ENCODE measurements at places on chromosomes 11 and 22.

- DNase-seq, result peak; percentile 72
Measured at GRCh38 chr11:126363706-126364248, 8.3 kb downstream of the ST3GAL4 start.

DNA sequence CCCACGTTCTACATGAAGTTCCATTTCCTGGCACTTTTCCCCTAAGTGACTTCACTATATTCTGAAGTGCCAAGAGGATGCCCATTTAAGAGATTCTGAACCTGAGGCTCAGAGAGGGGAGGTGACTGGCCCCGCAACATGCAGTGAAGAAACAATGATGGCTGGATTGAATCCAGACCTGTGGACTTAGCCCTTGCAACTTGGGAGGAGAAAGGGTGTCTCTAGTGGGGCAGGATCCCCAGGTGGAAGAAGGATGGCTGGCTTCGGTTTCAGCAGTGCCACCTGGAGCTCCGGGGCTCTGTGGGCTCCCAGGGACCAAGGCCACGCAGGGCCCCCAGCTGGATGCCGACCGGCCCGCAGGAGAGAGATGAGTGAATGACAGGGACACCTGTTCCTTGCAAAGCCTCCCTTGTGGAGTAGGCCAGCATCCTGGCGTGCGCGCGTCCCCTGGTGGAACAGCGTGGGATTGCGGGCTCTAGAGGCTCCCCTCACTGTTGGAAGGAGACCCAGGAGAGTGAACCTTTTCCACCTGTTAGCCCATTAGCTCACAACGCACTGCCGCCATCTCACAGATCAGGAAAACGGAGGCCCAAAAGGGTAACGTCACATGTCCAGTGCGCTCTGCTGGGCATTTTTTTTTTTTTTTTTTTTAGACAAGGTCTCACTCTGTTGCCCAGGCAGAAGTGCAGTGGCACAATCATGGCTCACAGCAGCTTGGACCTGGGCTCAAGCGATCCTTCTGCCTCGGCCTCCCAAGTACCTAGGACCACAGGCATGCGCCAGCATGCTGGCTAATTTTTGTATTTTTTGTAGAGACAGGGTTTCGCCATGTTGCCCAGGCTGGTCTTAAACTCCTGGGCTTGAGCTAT, 104.7 kb downstream of the KIAA1671 start:
- no peak for DNase-seq

- DNase-seq, result no peak
Measured at GRCh38 chr11:103863497-103863896, 172.9 kb upstream of the DDI1 start.

DNA sequence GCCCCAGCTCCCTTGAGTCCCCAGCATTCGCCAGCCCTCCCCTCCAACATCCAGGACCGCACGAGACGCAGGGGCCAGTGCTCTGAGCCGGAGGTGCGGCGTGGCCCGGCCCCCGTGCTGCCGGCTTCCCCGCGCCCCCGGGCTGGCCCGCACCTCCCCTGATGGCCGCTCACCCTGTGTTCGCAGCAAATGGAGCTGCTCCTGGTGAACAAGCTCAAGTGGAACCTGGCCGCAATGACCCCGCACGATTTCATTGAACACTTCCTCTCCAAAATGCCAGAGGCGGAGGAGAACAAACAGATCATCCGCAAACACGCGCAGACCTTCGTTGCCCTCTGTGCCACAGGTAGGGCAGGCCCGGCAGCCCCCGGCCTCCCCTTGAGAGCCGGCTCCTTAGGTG, 2.7 kb downstream of the CCND1 start:
- DNase-seq, result no peak

DNA sequence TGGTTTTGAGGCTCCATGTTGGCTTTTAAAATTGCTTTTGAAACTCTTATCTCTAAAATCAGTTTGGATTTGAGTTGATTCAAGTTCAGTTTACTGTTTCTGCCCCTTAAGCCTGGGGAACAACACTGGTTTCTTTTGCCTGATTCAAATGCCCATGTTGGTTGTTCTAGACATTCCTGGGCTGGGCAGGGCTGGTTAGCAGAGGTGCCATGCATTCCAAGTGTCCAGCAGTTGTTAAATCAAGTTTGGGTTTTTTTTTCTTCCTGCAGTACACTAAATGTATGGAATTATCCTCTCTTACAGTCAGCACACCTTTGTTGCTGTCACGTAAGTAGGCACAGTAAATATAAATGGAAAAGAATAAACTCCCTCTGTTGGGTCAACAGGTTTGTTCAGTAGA, 67.2 kb upstream of the MTMR2 start:
- no peak for DNase-seq

- no peak for DNase-seq
Measured at GRCh38 chr22:50260801-50261614, 475 bp downstream of the MAPK12 start.

DNA sequence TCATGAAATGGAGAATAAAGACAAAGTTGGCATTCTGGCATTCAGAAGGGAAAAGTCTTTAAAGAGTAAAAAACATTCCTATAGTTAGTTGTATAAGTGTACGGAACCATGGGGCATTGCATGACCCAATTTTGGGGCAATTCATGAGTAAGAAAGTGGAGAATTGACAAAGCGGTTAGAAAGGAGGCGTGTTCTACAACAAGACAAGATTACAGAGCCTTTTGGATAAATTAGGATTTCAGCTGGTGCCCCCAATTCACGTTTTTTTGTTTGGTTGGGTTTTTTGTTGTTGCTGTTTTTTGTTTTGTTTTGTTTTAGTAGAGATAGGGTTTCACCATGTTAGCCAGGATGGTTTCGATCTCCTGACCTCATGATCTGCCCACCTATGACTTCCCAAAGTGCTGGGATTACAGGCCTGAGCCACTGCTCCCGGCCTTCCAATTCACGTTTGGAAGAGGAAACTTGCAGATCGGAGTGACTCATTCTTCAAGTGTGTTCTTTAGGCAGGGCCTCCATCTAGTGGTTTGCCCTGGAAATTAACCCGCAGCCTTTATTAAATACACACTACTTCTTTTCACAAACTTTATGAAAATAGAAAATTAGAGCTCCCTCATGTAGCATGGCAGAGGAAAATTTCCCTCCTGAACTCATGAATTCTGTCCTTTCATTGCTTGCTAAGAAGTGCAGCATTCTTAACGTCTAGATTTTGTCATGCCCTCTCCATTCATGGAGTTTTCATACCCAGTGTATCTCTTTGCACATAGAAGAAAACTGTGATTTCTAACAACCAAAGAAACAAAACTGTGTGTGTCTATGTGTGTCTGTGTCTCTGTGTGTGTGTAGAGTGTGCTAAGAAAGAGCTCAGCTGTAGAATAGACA, 118.1 kb downstream of the BBOX1 start:
- DNase-seq, result peak; percentile 17

- no peak for DNase-seq
Measured at GRCh38 chr22:46671824-46672432, 51.7 kb downstream of the GRAMD4 start.
